ENCODE measurements at places on chromosomes 1 and 21.

GRCh38 chr1:27004471-27005165, 8.0 kb downstream of the TENT5B start:
- H3K27ac ChIP-seq: no peak overlapping the region
- H3K36me3 ChIP-seq: no peaks in the 10 kb centered on the region
- H3K4me1 ChIP-seq: no peaks in the 10 kb centered on the region
- H3K27me3 ChIP-seq: peaks cover 3% of the 10 kb centered on the region
- no peak overlapping the region for H3K4me3 ChIP-seq

GRCh38 chr1:70779571-70779970, 268.0 kb downstream of the PTGER3 start:
- H3K4me1 ChIP-seq: no peaks in the 10 kb centered on the region
- no peak for DNase-seq
- H3K27me3 ChIP-seq: no peaks in the 10 kb centered on the region
- H3K4me3 ChIP-seq: no peak overlapping the region

GRCh38 chr1:67753776-67754525, 69.0 kb downstream of the GADD45A start:
- peaks cover 15% of the 10 kb centered on the region for H3K4me1 ChIP-seq
- H3K4me3 ChIP-seq: no peak overlapping the region
- no peaks in the 10 kb centered on the region for H3K36me3 ChIP-seq
- DNase-seq: peak; percentile 48

- DNase-seq: peak; percentile 71
- H3K4me1 ChIP-seq: peaks cover 92% of the 10 kb centered on the region
- H3K27me3 ChIP-seq: no peaks in the 10 kb centered on the region
- peak overlapping the region; percentile 99 for H3K27ac ChIP-seq
Measured at GRCh38 chr1:89609781-89610456, 23.0 kb upstream of the LRRC8C start.

DNA sequence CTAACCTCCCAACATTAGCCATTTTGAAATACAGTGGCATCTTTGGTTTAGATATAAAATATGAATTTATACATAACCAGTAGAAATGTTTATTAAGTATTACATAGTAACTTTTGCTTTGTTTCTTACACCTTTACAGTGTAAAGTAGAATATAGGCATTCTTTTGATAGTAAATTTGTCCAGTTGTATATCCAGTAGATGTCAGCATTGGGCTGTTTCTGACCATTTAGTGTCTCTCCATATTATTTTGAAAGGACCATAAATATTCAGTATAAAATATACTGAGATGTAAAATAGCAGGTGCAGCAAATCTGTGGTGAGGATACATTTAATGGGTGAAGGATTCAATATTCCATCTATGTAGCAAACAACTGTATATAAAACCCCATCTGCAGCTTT, 115.8 kb upstream of the ZRANB2 start:
- no peak overlapping the region for H3K27ac ChIP-seq
- H3K36me3 ChIP-seq: no peaks in the 10 kb centered on the region
- peaks cover 2% of the 10 kb centered on the region for H3K27me3 ChIP-seq
- no peak for DNase-seq
- H3K4me1 ChIP-seq: no peaks in the 10 kb centered on the region

GRCh38 chr1:25100151-25100833, 132.0 kb downstream of the SYF2 start:
- DNase-seq: no peak
- H3K36me3 ChIP-seq: peaks cover 3% of the 10 kb centered on the region
- peaks cover 51% of the 10 kb centered on the region for H3K4me1 ChIP-seq
- peak overlapping the region; percentile 44 for H3K27ac ChIP-seq
- no peak overlapping the region for H3K4me3 ChIP-seq
- no peaks in the 10 kb centered on the region for H3K27me3 ChIP-seq

DNA sequence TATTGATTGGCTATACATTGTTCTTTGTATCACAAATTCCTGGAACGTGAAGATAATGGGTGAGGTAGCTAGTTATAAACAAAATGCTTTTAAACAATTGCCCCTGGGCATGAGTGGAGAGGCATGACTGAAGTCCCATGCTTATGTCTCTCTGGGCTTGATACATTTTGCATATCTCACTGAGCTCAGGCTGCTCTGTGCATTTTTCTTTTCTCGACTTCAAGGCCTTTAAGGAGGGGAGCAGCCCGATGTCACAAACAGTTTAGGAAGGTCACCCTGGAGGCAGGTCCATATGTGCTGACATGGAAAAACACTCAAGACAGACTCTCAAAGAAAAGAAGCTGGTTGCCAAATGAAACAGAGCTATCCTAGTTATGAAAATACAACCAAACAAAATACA, 80.1 kb upstream of the PUM1 start:
- no peaks in the 10 kb centered on the region for H3K36me3 ChIP-seq
- no peaks in the 10 kb centered on the region for H3K27me3 ChIP-seq
- H3K4me1 ChIP-seq: no peaks in the 10 kb centered on the region
- H3K4me3 ChIP-seq: no peak overlapping the region
- DNase-seq: no peak

DNA sequence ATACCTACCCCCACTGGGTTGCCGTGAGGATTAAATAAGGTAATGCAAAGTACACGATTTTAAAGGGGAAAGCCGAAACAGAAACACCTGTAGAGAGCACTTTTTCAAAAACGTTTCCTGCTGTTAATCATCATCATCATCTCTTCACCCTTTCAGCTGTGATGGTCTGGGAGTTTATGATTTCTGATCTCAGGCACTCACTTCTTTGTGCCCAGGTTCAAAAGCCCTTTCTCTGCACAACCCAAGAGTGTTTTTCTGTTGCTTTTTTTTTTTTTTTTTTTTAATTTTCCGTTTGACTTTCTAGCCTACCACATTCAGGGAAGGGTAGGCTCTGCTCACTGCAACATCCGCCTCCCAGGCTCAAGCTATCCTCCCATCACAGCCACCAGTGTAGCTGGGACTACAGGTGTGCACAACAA, 936 bp upstream of the UBXN11 start:
- no peaks in the 10 kb centered on the region for H3K27me3 ChIP-seq
- peaks cover 35% of the 10 kb centered on the region for H3K4me1 ChIP-seq
- no peaks in the 10 kb centered on the region for H3K36me3 ChIP-seq
- H3K27ac ChIP-seq: peak overlapping the region; percentile 95
- H3K4me3 ChIP-seq: peak overlapping the region; percentile 90
- DNase-seq: peak; percentile 56
